Testis (tissue), 5 donors: ENCODE measurements at places on chromosomes 12 and 14. TPM values are rescaled to one million over a fixed set of nuclear protein-coding genes. Genes with fewer than 3 reads are reported as not detected.

TEAD4 gene
- polyA plus RNA-seq, result 9.7 TPM

MGP gene
- polyA plus RNA-seq, result 656 TPM

TAS2R9 gene
- not detected for polyA plus RNA-seq

KCNJ8 gene
- 3.3 TPM for polyA plus RNA-seq

CMA1 gene
- polyA plus RNA-seq, result 4.0 TPM

NPFF gene
- not detected for polyA plus RNA-seq

AHNAK2 gene
- polyA plus RNA-seq, result 15.1 TPM

LRRK2 gene
- polyA plus RNA-seq, result 3.4 TPM

COCH gene
- polyA plus RNA-seq, result 3.0 TPM

RAB3IP gene
- polyA plus RNA-seq, result 133 TPM

HOXC12 gene
- polyA plus RNA-seq, result not detected

DAO gene
- 0.46 TPM for polyA plus RNA-seq

MIP gene
- 1.1 TPM for polyA plus RNA-seq

RPGRIP1 gene
- polyA plus RNA-seq, result 110 TPM

CPNE6 gene
- 5.7 TPM for polyA plus RNA-seq

WNT1 gene
- polyA plus RNA-seq, result 0.62 TPM

NELL2 gene
- 4.2 TPM for polyA plus RNA-seq
